Vagina (tissue), 2 donors: ENCODE measurements at places on chromosomes 6 and 20. TPM values are rescaled to one million over a fixed set of nuclear protein-coding genes. Genes with fewer than 3 reads are reported as not detected.

DNA sequence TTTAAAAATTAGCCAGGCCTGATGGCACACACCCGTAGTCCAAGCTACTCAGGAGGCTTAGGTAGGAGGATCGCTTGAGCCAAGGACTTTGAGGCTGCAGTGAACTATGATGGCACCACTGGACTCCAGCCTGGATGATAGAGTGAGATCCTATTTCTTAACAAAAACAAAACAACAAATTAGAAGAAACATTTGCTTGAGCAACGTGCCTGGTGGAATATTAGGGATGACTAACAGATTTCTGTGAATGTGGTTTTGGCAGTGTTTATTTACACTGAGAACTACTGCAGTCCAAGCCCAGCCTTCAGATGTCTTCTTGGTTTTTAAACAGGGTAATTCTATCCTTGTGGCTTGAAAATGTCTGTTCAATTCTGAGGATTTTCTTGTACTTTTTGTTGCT, 9.2 kb downstream of the PPP1R3G start:
- H3K4me3 ChIP-seq = no peak overlapping the region
- no peaks in the 10 kb centered on the region for H3K36me3 ChIP-seq
- no peak for DNase-seq
- no peaks in the 10 kb centered on the region for H3K27me3 ChIP-seq
- no peak overlapping the region for H3K27ac ChIP-seq
- peaks cover 5% of the 10 kb centered on the region for H3K4me1 ChIP-seq

DNA sequence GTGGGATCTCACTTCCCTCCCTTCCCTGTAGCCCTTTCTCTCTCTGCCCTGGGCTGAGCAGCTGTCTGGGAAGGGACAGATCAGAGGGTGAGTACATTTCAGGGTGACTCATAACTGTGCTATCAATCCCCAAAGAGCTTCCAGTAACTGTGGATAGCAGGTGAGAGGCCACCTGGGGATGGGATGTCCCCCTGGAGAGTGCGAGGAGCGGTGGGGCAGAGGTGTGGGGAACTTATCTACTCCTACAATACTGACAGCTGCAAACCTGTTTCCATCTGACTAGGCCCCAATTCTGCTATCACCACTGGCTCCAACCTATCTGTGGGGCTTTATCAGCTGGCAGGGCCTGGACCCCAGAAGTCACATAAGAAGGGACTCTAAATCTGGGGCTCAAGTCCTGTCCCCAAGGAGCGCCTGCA, 32.6 kb downstream of the KCNK5 start:
- no peak overlapping the region for H3K4me3 ChIP-seq
- no peaks in the 10 kb centered on the region for H3K27me3 ChIP-seq
- DNase-seq = no peak
- H3K4me1 ChIP-seq = peaks cover 12% of the 10 kb centered on the region

DNA sequence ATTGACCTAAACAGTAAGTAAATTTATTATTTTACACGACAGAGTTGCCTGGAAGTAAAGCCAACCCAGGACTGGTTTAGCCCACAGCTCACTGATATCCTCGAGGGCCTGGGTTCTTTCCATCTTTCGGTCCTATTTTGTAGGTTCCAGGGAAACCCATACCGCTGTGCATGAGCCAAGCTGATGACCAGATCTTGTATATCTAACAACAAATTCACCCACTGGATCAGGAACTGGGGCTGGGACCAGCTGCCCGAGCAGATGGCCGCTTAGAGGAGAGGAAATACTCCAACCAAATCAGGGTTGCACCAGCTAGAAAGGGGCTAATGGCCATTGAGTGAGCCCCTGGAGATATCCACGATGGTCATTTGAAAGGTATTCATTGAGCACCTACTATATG, 139.2 kb downstream of the BACH2 start:
- H3K4me1 ChIP-seq = no peaks in the 10 kb centered on the region
- no peak for DNase-seq
- no peak overlapping the region for H3K4me3 ChIP-seq
- H3K36me3 ChIP-seq = no peaks in the 10 kb centered on the region
- H3K27me3 ChIP-seq = no peaks in the 10 kb centered on the region

GRCh38 chr6:116513224-116513875, 1.9 kb downstream of the CALHM5 start:
- DNase-seq = no peak
- H3K27me3 ChIP-seq = no peaks in the 10 kb centered on the region
- no peak overlapping the region for H3K4me3 ChIP-seq
- H3K27ac ChIP-seq = no peak overlapping the region

DNA sequence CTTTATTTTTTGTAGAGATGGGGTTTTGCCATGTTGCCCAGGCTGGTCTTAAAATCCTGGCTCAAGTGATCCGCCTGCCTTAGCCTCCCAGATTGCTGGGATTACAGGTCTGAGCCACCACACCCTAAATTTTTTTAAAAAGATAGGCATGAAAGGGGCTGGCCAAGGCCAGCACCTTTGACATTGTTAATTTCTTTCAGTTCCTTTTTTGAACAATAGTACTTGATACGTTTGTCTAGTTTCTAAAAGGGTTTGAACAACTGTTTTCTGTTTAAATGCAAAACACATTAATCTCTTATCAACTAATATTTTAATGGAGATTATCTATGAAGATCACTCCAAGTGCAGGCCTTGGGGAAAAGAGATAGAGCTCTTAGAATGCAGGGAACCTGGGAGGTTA, 37.6 kb upstream of the PTPRK start:
- DNase-seq = no peak
- H3K4me3 ChIP-seq = no peak overlapping the region
- H3K27me3 ChIP-seq = no peaks in the 10 kb centered on the region
- H3K27ac ChIP-seq = no peak overlapping the region
- H3K4me1 ChIP-seq = no peaks in the 10 kb centered on the region
- no peaks in the 10 kb centered on the region for H3K36me3 ChIP-seq

GRCh38 chr6:149592983-149593382, 26.8 kb downstream of the GINM1 start:
- no peak overlapping the region for H3K4me3 ChIP-seq
- DNase-seq = no peak
- H3K36me3 ChIP-seq = peaks cover 64% of the 10 kb centered on the region
- no peaks in the 10 kb centered on the region for H3K27me3 ChIP-seq
- no peak overlapping the region for H3K27ac ChIP-seq
- H3K4me1 ChIP-seq = no peaks in the 10 kb centered on the region

DNA sequence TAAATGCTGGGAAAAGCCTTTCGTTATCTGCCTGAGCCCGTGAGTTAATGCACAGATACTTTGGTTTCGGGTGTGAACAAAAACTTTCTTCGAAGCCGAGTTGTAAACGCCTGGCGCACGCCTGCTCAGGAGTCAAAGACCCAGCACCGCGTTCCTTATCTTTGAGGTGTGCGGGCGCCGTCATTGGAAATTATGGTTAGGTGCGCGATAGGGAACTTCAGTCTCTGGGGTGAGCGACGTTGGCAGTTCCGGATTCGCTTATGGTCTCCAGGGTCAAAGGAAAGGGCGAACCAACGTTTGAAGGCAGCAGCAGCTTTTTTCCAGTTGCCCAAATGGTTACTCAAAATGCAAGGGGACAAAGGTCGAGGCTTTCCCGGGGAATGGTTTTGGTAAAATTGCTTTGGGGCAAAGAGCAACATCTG, 853 bp downstream of the SLC22A3 start:
- DNase-seq = no peak
- peaks cover 18% of the 10 kb centered on the region for H3K4me1 ChIP-seq
- peak overlapping the region; percentile 89 for H3K27ac ChIP-seq
- H3K4me3 ChIP-seq = peak overlapping the region; percentile 86
- H3K36me3 ChIP-seq = no peaks in the 10 kb centered on the region

- DNase-seq = no peak
- H3K4me1 ChIP-seq = no peaks in the 10 kb centered on the region
Measured at GRCh38 chr6:90424580-90424979, 127.9 kb upstream of the BACH2 start.

GRCh38 chr6:74912234-74912633, 293.6 kb downstream of the COL12A1 start:
- H3K27me3 ChIP-seq = no peaks in the 10 kb centered on the region
- DNase-seq = no peak
- no peaks in the 10 kb centered on the region for H3K36me3 ChIP-seq

DNA sequence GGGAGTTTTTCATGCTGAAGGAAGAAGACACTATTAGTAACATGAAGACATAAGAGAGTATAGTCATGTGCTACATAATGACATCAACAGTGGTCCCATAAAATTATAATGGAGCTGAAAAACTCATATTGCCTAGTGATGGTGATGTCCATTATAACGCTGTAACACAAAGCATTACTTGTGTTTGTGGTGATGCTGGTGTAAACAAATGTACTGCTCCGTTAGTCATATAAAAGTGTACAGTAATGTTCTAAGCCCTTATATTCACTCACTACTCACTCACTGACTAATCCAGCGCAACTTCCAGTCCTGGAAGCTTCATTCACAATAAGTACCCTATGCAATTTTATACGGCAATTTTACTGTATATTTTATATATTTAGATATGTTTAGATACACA, 26.8 kb upstream of the ASF1A start:
- H3K36me3 ChIP-seq = no peaks in the 10 kb centered on the region
- DNase-seq = no peak
- H3K4me3 ChIP-seq = no peak overlapping the region
- H3K4me1 ChIP-seq = peaks cover 10% of the 10 kb centered on the region

Gene MAFB
- total RNA-seq = 80.5 TPM

Gene MYL9
- total RNA-seq = 246 TPM

Gene RALY
- 123 TPM for total RNA-seq

DNA sequence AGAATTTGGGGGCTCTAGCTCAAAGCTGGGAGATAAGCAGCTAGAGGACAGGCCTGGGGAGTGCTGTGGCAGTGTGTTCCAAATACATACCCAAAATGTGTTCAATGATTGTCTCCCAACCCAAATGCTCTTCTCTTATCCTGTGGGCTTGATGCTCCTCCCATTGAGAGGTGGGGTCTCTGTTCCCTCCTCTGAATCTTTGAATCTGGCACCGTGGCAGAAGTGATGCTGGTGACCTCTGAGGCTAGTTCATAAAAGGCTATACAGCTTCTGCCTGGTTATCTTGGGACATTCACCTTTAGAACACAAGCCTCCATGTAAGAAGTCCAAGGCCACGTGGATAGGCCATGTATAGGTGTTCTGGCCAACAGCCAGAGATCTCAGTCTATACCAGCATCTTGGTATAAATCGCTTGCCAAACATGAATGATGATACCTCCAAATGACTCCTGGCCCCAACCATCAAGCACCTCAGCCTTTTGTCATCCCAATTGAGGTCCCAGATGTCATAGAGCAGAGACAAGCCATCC, 15.9 kb upstream of the MYBL2 start:
- H3K27me3 ChIP-seq = no peaks in the 10 kb centered on the region
- no peaks in the 10 kb centered on the region for H3K36me3 ChIP-seq
- H3K27ac ChIP-seq = no peak overlapping the region
- DNase-seq = no peak

GRCh38 chr6:157841211-157841840, 18.3 kb downstream of the SNX9 start:
- H3K36me3 ChIP-seq = no peaks in the 10 kb centered on the region
- H3K4me3 ChIP-seq = no peak overlapping the region
- H3K4me1 ChIP-seq = peaks cover 84% of the 10 kb centered on the region
- H3K27me3 ChIP-seq = no peaks in the 10 kb centered on the region

Gene SLC22A7
- not detected for total RNA-seq

GRCh38 chr6:44000164-44000842, 126.9 kb downstream of the MRPL14 start:
- no peaks in the 10 kb centered on the region for H3K27me3 ChIP-seq
- DNase-seq = no peak
- no peak overlapping the region for H3K27ac ChIP-seq
- H3K4me1 ChIP-seq = peaks cover 14% of the 10 kb centered on the region
- no peaks in the 10 kb centered on the region for H3K36me3 ChIP-seq

- H3K27ac ChIP-seq = no peak overlapping the region
- H3K27me3 ChIP-seq = no peaks in the 10 kb centered on the region
- DNase-seq = no peak
Measured at GRCh38 chr6:149259753-149260152, 57.8 kb upstream of the TAB2 start.

DNA sequence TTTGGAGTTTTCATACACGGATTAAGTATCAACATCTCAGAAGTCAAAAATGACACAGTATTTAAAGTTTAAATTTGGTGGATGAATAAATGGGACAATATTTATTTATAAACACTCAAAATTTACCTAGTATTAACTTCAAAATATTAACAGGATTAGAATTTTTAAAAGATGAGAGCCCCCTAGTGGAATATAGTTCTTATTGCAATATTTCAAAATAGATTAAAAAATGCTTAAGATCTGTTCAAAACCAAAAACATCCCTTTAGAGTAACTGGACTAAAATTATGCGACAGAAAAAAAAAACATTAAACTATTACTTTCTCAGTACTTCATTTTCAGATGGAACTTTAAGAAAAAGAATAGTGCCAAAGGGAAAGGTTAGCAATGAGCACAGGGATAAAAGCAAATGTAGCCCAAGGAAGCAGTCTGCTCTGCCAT, 56.6 kb downstream of the SNX14 start:
- H3K4me1 ChIP-seq = no peaks in the 10 kb centered on the region
- no peak for DNase-seq
- no peaks in the 10 kb centered on the region for H3K36me3 ChIP-seq
- H3K27me3 ChIP-seq = no peaks in the 10 kb centered on the region
- no peak overlapping the region for H3K4me3 ChIP-seq
- H3K27ac ChIP-seq = no peak overlapping the region

Gene NRSN1
- 1.5 TPM for total RNA-seq

DNA sequence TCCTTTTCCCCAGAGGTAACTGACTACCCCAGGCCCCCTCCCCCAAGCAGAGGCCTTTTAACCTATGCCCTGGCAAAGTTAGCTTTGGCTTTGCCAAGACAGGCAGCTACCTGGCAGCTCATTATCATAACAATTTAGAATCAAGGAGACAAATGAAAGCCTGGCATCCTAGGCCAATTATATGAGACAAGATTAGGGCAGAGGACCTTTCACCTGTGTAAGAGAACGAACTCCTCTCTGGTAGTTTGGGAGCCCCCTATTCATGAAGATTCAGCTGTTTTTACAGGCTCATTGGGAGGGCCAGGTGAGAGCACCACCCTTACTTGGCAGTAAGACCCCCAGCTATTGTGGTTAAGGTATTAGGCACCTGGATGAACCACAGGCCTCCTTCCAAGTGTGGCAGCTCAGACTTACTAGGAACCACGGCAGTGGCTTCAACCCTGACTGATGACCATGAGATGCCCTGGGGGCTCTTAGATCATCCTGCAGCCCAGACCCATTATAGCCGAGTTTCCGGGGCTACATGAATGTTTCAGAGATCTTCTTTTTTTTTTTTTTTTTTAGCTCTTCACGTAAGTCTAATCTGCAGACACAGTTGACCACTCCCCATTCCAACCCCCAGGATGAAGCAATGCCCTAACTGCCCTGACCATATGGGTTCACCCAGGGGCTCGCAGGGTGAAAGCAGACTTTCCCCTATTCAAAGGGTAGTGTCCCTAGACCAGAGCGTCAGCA, 56.2 kb downstream of the RAB44 start:
- H3K4me1 ChIP-seq = peaks cover 34% of the 10 kb centered on the region
- H3K4me3 ChIP-seq = no peak overlapping the region
- no peaks in the 10 kb centered on the region for H3K27me3 ChIP-seq
- H3K36me3 ChIP-seq = no peaks in the 10 kb centered on the region
- no peak overlapping the region for H3K27ac ChIP-seq
- no peak for DNase-seq
